ENCODE measurements at places on chromosomes 7 and 10.

DNA sequence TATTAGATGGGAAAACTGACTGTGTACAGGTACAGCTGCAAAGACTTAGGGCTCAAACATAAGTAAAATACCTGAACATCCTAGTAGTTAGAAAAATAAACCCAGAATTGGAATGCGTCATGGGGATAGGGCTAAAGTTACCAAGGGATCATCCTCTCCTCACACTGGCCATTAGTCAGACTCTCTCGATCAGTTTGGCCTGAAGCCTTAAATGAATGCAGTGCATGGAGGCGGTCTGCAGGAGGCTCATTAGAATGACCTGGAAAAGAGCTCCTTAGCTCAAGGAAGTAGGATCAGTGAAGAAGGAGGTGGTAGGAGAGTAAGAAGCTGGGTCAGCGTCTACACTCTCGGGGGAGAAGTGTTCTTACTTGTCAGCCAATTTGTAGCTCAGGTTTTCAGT, 35.3 kb downstream of the DENND2A start:
- DNase-seq: peak; percentile 49

- DNase-seq: no peak
Observed at GRCh38 chr10:94010886-94011285, 17.2 kb downstream of the PLCE1 start.

GRCh38 chr10:79285315-79286197, 61.7 kb upstream of the PPIF start:
- DNase-seq: no peak

GRCh38 chr10:121735263-121735662, 137.0 kb upstream of the FGFR2 start:
- DNase-seq: no peak

DNA sequence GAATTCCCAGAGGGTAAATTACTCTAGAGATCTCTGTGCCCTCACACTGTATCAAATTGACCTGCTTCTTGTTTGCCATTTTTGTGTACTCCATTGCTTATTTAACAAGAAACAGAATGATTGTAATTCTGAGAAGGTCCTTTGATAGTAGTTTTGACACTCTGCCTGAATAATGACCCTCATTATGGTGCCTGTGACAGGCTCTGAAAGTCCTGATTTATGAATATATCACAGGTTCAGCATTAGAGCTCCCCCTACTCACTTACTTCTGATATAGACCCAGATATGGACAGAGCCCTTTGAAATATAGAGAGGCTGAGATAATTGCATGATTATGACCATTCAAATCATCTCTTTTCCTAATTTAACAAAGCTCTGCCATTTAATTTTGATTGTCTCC, 465.2 kb downstream of the MDFIC start:
- DNase-seq: no peak

GRCh38 chr7:2140216-2141020, 92.3 kb downstream of the MAD1L1 start:
- DNase-seq: no peak

DNA sequence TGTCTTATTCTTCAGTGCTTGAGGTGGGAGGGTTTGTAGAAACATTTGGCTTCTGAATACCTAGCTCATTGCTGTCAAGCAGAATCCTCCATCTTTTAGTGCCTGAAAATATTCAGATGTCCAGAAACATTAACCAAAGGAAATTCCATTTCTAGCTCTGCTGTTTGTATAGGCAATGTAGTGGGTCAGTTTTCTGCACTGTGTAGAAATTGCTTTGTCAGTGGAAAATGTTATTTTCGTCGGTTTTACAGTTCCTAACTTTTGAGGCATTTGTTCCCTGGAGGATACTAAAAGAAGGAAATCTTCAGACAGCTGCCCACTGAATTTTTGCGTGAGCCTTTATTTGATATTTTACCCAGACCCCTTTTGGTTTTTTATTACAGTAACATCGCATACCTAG, 143.4 kb downstream of the TPST1 start:
- peak; percentile 44 for DNase-seq

DNA sequence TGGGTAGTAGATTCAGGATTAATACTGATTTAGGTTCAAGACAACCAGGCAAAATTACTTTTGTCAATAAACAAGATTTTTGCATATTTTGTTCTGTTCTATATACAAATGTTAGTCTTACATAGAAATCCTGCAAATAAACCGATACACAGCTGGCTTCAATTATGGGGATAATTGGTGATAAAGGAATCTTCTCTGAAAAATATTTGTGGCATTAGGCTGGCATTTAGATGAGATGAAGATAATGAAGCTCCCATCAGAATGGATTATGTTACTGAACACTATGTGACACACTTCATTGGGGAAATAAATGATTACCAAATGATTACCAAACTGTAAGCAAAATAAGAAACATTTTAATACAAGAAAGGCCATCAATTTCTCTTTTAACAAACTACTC, 65.8 kb downstream of the NT5C2 start:
- peak; percentile 43 for DNase-seq

DNA sequence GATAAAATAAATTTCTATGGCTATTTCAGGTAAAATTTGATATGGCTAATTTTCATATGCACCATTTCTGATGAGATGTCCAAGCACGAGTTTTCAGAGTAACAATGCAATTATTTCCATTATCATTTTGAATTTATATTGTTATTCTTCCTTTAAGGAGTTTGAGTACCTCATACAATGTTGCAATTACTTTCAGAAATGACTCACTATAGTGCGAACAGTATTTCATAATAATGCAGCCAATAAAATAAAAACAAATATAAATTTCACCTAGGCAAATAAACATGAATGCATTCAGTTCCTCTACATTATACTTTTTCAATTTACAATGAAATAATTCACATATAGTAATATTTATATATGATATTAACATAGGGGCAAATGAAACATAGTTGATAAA, 78.8 kb upstream of the LRRN3 start:
- DNase-seq: no peak

DNA sequence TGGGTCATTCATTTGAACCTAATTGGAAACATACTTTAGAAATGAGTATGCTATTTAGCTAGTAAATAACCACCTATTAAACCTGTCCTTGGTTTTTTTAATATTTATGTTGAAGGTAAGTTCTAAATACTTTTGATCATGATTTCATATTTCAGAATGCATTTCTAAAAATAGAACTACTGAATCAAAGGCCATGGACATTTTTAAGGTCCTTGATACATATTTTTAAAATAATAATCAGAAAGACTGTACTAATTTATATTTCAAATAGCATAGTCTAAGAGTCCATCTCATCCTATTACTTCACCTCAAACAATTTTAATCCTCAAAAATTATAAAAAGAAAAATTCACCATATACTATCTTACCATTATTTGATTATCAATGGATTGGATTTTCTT, 102.1 kb upstream of the AKR1E2 start:
- DNase-seq: no peak

GRCh38 chr7:25665903-25666670, 437.8 kb upstream of the NPVF start:
- no peak for DNase-seq

All from fibroblast of skin of scalp (primary cell).